CD4-positive, alpha-beta T cell (primary cell): ENCODE measurements at places on chromosomes 13 and 19.

- DNase-seq, result no peak
Measured at GRCh38 chr13:93151277-93151676, 75.3 kb upstream of the GPC6 start.

DNA sequence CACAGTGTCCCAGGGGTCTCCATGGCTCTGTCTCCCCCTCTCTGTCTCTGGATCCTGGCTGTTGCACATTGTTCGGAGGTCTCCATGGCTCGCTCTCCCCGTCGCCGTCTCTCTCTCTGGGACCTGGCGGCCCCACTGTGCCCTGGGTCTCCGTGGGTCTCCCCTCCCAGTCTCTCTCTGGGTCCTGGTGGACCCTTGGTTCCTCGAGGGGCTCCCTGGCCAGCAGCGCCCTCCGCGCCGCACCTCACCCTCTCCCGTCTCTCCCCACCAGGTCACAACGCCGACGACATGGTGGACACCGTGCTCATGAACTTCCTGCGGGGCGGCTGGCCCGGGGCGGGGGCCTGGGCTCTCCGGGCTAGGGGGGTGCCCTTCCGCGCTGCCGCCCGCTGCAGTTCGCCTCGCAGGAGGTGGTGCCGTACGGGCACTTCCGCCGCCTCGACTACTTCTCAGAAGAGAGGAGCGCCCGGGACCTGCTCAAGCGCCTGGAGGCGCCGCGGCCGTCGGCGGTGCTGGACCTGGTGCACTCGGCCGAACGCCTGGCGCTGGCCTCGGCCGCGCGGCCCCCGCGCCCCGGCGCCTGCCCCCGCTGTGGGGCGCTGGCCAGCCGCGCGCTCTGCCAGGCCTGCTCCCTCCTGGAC, 29.1 kb downstream of the SIGLEC5 start:
- no peak for DNase-seq

DNA sequence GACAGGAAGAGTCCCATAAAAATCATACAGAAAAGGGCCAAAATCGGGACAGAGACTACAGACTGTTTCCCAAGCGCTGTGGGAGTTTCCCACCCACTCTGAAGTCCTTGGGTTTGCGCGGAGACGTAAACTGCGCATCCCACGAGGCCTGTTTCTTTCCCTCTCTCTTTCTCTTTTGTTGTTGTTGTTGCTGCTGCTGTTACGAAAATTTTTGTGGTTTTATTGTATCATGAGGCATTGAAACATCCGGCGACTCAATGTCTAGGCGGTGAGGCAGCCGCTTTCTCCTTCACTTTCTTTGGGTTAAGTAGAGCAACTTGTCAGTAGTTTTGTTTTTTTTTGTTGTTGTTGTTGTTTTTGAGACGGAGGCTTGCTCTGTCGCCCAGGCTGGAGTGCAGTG, 1.6 kb upstream of the PPP1R12C start:
- DNase-seq, result no peak

DNA sequence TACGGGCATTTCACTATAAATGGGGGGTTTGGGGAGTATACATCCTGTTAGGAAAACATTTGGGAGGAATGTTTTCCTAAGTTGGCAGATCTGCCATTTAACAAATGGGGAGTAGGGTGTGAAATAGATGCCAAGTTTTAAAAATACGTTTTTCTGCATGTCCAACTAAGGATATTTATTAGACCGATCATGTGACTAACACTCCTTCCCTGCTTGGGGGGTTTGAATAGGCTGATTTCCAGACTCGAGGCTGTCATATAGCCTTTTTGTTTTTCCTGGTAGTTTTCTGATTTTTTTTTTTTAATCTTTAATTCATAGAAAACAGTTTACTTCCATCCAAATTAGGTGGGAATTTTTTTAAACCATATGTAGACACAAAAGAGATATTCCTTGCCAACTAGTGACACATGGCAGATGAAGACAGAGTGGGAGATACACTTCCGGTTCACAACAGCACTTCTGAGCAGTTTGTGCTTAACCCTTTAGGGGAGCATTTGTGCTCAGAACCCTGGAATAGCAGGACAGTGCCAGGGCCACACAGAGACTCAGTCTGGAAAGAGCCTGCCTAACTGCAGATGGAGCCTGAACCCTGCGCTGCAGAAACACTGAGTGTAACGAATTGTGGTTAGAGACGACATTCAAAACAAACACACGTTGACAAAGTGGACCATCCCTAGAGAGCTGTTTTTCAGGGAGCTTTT, 5.6 kb upstream of the GATAD2A start:
- DNase-seq, result no peak

GRCh38 chr13:100738176-100738855, 63.7 kb upstream of the TMTC4 start:
- DNase-seq, result no peak

GRCh38 chr19:55379174-55379573, 2.5 kb downstream of the TMEM190 start:
- no peak for DNase-seq

GRCh38 chr19:18023622-18024251, 15.8 kb downstream of the ARRDC2 start:
- peak; percentile 68 for DNase-seq

DNA sequence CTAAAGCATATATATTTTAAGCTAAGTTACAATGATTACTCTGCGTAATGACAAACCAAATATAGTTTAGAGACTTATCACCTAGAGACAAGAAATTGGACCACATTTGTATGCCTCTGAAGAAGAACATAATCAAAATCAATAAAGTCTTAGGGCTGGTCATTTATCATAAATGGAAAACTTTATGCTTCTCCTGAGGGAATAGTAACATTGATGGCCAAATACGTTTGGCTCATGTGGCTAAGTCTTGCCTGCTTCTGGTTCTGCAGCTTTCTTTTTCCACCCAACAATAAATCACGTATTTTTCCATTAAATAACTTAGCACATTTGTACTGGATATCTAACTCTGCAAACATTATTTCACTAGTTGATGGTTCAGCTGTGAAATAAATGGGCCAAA, 458.4 kb downstream of the SLITRK1 start:
- no peak for DNase-seq

GRCh38 chr13:77737583-77738200, 40.2 kb downstream of the SLAIN1 start:
- no peak for DNase-seq

- no peak for DNase-seq
Measured at GRCh38 chr13:66265371-66265770, 964.8 kb downstream of the PCDH9 start.

- no peak for DNase-seq
Measured at GRCh38 chr19:806815-807421, 9.7 kb downstream of the PTBP1 start.

DNA sequence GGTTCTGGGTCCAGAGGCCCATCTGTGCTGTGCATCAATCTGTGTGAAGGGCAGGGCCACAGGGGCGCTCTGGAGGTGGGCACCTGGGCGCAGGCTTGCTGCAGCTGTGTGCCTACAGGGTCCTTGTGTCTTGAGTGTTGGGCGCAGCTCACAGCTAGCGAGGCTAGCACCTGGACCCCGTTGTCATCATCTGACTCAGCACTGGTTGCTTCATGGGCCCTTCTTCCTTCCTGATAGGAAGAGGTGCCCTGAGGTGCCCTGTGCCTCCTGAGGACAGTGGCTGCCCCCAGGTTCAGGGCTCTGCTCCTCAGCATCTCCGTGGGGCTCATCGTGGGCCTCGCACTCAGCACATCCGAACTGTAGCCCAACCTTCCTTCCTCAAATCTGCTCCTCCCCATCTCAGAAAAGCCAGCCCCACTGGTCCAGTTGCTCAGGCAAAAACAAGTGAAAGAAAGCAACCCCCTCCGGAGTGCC, 54.8 kb downstream of the GATAD2A start:
- no peak for DNase-seq

- no peak for DNase-seq
Measured at GRCh38 chr13:39521701-39522100, 81.3 kb downstream of the LHFPL6 start.

DNA sequence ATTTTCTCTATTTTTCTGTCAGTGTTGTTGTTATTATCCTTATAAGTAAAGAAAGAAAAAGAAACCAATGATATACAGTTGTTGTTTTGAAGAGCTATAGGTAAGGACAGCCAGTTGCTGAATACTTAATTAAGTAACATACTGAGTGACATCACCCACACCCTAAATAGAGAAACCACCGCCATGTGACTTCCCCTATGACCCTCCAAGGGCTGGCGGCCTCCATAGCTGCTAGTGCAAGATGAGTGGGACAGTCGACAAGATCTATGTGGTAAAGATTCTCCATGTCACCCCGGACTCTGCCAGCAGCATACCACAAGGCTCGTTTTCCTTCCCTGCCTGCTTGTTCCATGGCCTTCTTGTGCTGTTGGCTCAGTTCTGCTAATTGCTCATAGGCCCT, 221.1 kb downstream of the DNAJC15 start:
- DNase-seq, result no peak

DNA sequence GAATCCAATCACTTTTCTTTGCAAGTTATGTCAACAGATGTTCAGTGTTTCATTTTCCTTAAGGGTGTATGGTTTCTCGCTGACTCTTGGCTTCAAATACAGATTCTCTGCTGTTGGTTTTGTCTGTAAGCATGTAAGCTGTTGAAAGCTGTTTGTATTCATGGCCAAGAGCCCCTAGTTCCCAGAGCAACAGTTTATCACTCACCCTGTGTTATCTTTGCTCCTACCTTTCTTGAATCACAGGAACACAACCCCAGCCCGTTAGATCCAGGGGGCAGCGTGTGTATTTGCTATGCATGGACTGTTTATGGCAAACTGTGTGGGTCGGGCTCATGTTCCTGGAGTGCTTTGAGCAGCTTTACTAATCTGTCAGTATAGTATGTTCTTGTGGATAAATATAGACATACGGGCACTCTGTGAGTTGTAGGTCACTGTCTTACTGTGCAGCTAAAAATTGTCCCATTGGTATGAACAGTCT, 28.9 kb downstream of the FRY start:
- no peak for DNase-seq

DNA sequence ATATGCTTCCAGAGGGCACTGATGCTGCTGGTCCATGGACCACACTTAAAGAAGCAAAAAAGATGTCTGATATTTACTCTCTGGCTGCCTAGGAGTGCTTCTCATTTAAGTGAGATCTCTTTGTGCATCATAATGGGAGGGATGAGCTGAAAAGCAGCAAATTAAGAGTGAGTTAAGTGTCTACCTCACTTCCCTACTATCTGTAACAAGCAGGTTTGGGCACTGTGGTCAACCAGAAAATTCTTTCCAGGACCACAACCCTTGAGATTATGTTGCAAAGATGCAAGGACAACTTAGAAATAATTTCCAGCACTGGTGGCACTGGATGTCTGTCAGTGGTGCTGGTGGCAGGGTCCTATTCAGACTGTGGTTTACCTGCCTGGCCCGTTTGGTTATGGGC, 52.1 kb upstream of the USPL1 start:
- no peak for DNase-seq

GRCh38 chr13:111449041-111449440, 128.6 kb downstream of the TEX29 start:
- no peak for DNase-seq

DNA sequence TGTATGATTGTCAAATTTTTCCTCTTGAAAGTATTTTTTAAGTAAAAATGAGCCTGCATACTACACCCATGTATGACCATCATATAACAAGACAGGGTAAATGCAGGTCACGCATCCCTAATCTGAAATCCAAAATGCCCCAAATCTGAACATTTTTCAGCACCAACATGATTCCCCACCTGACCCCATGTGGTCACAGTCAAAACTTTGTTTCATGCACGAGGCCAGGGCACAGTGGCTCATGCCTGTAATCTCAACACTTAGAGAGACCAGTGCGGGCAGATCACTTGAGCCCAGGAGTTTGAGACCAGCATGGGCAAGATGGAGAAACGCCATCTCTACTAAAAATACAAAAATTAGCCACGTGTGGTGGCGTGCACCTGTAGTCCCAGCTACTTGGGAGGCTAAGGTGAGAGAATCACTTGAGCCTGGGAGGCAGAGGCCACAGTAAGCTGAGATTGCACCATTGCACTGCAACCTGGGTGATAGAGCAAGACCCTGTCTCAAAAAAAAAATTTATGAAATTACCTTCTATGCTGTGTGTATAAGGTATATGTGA, 63.7 kb upstream of the NPAS1 start:
- DNase-seq, result no peak

DNA sequence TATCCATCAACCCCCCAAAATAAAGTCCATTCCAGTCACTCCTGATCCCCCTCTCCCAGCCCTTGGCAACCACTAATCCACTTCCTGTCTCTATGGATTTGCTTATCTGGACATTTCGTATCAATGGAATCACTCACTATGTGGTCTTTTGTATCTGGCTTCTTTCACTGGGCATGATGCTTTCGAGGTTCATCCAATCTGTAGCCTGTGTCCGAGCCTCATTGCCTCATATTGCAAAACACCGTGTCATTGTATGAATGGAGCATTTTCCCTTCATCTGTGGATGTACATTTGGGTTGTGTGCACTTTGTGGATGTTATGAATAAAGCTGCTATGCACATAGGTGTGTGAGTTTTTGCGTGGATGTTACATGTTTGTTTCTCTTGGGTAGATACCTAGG, 1.4 kb upstream of the FZR1 start:
- DNase-seq, result no peak

GRCh38 chr13:113545931-113546516, 38.5 kb upstream of the TFDP1 start:
- no peak for DNase-seq

DNA sequence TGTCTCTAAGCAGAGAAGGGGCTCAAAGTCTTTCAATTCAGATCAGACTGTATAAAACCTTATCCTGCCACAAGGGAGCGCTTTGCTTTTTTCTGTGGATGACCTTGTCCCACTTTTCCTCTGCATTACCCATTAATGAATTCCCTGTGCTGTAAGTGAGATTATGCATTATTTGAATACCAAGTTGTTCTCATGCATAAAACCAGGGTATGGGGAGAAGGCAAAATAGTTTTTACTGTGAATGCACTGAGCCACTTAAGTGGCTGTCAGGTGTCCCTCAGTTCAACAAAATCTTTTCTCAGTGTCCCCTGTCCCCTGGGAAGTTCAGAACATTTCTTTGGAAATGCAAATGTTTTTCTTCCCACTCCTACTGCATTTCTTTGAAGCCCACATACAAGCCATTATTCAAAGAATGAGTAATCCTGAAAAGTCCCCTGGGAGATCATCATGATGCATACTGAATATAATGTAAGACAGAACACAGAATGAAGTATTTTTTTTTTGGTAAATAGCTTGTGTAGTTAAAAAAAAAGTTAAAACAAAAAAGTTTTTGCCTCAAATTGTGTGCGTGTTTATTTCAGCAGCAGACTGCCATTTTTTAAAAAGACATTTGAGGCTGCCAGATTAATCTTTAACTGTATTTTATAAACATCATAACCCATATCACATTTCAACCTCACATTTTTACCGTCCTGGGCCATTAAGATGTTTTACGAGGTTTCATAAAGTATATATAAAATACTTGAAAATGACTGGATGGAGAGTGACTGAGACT, 506.7 kb upstream of the PCDH9 start:
- DNase-seq, result no peak

GRCh38 chr13:109941951-109942350, 155.6 kb upstream of the IRS2 start:
- no peak for DNase-seq

- peak; percentile 88 for DNase-seq
Measured at GRCh38 chr19:47608969-47609905, at the start of gene BICRA. TSS of gene BICRA (plus strand) at chr19:47609134. CDS start at chr19:47673575, 64,441 bp downstream.

- DNase-seq, result no peak
Measured at GRCh38 chr19:38528213-38528755, 89.5 kb downstream of the MAP4K1 start.

GRCh38 chr13:46347277-46347676, 39.8 kb downstream of the RUBCNL start:
- DNase-seq, result no peak
